ENCODE measurements at places on chromosomes 3 and 15. TPM values are rescaled to one million over a fixed set of nuclear protein-coding genes. Genes with fewer than 3 reads are reported as not detected.

DNA sequence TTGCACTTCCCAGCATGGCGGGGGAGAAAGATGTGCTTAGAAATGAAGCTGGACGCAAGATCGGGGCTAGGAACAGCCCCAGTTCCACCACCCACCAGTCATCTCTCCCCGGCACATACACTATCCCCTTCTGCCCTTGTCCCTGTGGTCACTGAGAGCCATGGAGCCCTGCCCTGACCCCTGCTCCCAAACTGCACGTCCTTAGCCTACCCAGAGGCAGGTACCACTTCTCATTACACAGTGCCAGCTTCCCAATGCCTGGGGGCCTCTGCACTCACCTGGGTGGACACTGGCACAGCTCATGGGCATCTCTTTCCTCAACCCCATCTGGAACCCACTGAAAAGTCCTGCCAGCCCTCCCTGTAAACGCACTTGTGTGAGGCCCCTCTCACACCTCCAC, 139.3 kb upstream of the PRR20G start:
- no peak for DNase-seq
- no peak overlapping the region for H3K4me3 ChIP-seq
- H3K27ac ChIP-seq, result no peak overlapping the region
- H3K27me3 ChIP-seq, result peaks cover 49% of the 10 kb centered on the region
- H3K36me3 ChIP-seq, result no peaks in the 10 kb centered on the region
- no peaks in the 10 kb centered on the region for H3K4me1 ChIP-seq

GRCh38 chr15:57870667-57871066, 164.2 kb downstream of the POLR2M start:
- no peak overlapping the region for H3K4me3 ChIP-seq
- DNase-seq, result no peak
- no peak overlapping the region for H3K27ac ChIP-seq
- H3K36me3 ChIP-seq, result no peaks in the 10 kb centered on the region

DNA sequence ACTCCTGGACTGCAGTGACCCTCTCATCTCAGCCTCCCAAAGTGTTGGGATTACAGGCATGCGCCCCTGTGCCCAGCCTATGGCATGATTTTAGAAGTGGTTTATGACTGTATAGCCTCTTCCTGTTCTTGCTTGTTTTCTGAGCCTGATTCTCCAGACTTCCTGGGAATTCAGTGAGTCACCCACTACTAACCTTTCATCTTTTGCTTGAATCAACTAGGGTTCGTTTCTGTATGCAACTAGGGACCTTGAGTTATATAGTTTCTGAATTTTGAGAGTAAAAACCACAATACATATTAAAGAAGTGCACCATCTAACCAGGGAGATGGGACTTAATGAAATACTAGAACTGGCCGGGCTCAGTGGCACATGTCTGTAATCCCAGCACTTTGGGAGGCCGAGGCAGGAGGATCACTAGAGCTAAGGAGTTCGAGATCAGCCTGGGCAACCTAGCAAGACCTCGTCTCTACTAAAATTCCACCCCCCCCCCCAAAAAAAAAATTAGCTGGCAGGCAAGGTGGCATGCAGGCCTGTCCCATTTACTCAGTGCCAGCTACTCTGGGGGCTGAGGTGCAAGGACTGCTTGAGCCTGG, 76.0 kb downstream of the ZNF609 start:
- DNase-seq, result no peak
- no peak overlapping the region for H3K27ac ChIP-seq
- peaks cover 9% of the 10 kb centered on the region for H3K4me1 ChIP-seq
- H3K36me3 ChIP-seq, result no peaks in the 10 kb centered on the region
- no peaks in the 10 kb centered on the region for H3K27me3 ChIP-seq

Gene STAC
- not detected for total RNA-seq

Measured in transverse colon (tissue), 4 donors.